PC-3 (cell line): ENCODE measurements at places on chromosomes 6 and 20.
A peak's percentile ranks its signal among the peaks of the same experiment; 100 is the strongest.

GRCh38 chr6:126716032-126716431 lies 376.1 kb downstream of the CENPW start:
- no peak for DNase-seq

GRCh38 chr6:132063204-132063603 lies 112.0 kb upstream of the CCN2 start:
- no peak for DNase-seq

DNA sequence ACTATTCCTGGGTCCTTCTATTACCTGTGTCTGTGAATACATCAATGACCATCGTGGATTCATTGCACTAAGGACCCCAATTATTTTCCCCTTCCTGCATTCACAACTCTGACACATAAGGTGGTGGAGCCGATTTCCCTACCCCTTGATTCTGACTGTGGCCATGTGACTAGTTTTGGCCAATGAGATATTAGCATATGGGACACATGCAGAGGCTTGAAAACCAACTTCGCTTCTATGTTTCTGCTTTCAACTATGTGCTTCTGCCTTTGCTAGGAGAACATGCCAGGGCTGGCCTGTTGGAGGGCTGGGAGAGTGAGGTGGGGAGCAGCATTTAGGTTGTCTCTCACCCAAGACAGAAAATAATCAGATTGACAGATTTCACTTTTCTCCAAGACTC lies 483.1 kb upstream of the JAG1 start:
- DNase-seq, result no peak

- no peak for DNase-seq
Measured at GRCh38 chr6:35650015-35650414, 38.7 kb downstream of the FKBP5 start.

GRCh38 chr6:36224918-36225461 lies 28.4 kb downstream of the BRPF3 start:
- DNase-seq, result peak; percentile 25

- DNase-seq, result no peak
Measured at GRCh38 chr6:129516787-129517186, 193.2 kb downstream of the ARHGAP18 start.

DNA sequence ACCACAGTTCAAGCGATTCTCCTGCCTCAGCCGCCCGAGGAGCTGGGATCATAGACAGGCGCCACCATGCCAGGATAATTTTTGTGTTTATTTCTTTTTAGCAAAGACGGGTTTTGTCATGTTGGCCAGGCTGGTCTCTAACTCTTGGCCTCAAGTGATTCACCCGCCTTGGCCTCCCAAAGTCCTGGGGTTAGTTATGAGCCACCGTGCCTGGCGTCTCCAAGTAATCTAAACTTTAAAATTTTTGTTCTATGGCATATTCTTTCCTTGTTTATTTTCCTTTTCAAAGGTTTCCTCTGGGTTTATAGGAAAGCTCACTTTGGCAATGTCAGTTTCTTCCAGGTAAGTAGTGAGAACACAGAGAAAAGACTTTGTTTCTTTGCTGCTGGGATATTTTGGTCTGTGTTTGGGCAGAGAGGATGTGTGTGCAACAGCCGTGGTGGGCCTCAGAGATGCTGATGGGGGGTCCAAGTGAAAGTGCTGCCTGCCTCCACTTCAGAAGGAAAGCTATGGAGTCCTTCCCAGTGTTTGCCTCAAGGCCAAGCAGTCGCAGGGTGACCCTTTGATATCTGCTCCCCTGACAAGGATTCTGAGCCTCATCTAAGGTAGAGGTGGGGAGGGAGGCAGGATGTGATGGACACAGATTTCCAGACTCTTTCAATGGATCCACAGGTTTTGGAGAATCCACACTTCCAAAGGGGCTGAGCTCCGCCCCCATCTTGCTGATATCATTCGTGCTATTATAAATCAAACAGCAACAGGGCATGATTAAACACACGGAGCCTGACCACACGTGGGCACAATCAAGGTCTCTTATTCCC lies 2.3 kb downstream of the LRP11 start:
- no peak for DNase-seq

DNA sequence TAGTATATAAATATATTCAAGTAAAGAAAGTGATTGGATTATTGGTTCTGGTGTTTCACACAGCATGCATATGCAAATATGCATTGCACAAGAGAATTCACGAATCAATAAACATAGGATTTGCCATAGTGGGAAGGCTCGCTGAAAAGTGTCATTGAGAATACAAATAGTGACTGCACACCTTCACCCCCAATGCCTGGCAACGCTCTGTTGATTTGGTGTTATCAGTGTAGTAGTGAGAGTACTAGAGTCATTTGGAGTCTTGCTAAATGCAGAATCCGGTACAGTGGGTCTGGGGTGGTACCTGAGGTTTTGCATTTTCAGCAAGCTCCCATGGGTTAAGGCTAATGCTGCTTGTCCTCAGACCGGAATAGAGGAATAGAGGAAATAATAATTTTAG lies 49.7 kb upstream of the NAA20 start:
- no peak for DNase-seq

DNA sequence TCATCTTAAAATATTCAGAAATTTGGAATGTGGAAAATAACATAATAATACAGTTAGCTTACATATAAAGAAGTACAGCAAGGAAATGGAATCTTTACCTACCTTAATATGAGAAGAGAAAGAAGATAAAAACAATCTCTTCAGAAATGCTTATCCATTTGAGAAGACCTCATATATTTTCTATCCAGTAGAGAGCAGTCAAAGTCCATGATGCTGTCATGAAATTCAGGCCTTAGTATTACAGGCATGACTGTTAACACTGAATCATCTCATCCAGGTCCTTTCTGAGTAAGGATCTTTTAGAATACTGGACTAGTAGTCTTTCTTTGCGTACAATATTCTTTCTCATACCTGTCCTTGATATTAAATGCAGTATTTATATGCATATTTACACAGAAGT lies 713.4 kb downstream of the CD109 start:
- DNase-seq, result peak; percentile 64

DNA sequence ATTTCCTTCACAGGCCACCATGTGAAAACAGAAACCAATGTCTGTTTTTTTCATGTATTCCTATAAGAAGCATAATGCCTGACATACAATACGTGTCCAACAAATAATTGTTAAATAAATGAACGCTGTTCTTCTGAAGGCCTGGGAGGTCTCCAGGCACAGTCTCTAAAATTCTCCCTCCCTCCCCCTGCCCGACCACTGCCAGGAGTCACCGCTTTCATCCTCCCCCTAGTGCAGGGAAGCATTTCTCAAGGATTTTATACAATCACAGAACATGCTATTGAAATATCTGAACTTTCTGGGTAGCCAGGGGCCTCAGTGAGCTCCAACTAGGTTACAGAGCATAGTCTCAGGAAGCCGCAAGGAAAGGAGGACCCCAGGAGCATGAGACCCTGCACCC lies 95.3 kb downstream of the ZNF217 start:
- no peak for DNase-seq

DNA sequence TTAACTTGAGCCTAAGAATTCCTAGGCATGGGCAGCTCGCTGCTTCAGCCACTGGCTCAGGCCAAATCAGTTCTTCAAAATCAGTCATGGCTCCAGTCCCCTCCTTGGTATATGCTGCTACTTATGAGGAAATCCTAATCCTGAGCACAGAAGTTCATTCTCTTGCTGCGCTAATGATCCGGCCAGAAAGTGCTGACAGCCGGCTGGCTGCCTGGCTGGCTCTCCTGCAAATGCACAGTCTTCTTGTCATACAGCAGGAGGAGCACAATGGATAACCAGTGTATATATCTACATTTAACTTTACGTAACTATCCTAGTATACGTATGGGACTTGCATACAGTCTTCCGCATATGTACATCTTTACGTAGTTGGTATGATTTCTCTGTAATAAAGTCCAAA lies 500.8 kb downstream of the PRKN start:
- DNase-seq, result no peak

GRCh38 chr6:115733426-115733825 lies 327.3 kb downstream of the FRK start:
- DNase-seq, result no peak

DNA sequence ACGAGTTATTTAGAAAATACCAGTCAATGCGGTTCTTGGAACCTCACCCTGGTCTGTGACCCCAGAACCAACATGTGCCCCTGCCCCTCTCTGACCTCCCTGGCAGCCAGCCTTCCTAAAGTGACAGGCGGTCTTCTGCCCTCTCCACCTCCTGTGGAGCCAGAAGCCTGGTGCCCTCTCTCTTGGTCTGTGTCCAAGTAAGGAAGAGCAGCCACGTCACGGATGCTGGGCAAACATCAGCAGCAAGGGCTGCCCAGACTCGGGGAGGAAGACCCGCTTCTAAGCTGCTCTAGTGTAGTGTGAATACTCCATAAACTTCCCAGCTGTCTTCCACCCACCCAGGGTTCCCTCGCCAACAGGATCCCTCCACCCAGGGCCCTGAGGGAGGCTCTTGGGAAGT lies 272.4 kb downstream of the BMP7 start:
- DNase-seq, result no peak

- no peak for DNase-seq
Measured at GRCh38 chr20:13461849-13462458, 176.8 kb downstream of the TASP1 start.

DNA sequence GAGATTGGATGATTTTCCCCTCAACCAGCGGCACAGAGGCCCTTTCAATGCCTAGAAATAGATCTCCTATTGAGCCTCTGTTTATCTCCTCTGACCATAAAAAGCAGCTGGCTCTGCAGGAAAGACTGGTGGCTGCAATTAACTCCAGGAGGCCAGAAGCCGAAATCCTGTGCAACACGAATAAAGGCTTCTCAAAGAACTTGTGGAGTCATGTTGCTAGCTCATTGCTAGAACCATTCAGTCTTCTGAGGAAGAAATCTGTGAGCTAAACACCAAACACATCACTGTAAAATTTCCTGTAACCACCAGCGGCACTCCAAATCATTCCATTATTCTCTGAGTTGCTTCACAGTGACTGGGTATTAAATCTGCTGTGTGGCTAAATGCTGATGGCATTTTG lies 49.1 kb upstream of the TPD52L1 start:
- no peak for DNase-seq

GRCh38 chr20:3748073-3748472 lies 15.6 kb downstream of the HSPA12B start:
- no peak for DNase-seq

- DNase-seq, result no peak
Measured at GRCh38 chr6:158358450-158359077, 46.3 kb downstream of the TULP4 start.

- DNase-seq, result no peak
Measured at GRCh38 chr20:14568701-14569100, 231.3 kb upstream of the FLRT3 start.

GRCh38 chr6:17012421-17013225 lies 89.2 kb upstream of the STMND1 start:
- DNase-seq, result peak; percentile 15

- peak; percentile 85 for DNase-seq
Measured at GRCh38 chr20:51193066-51193772, 170.3 kb upstream of the KCNG1 start.

DNA sequence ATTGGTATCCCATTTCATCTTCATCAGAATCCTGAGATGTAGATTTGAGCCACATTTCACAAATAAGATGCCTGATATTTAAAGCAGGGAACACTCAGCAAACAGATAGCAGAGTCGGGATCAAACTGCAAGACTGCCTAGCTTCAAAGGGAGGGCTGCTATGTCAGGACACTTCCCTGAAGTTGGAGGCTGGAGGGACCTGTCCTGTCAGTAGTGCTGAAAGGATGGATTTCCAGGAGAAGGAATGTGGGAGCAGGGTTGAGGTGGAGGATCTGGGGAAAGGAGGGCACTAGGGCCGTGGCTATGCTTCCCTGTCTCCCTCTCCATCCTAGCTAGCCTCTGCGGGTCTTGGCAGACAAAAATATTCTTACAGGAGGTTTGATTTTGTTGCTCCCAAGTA lies 32.2 kb downstream of the COX4I2 start:
- DNase-seq, result no peak

DNA sequence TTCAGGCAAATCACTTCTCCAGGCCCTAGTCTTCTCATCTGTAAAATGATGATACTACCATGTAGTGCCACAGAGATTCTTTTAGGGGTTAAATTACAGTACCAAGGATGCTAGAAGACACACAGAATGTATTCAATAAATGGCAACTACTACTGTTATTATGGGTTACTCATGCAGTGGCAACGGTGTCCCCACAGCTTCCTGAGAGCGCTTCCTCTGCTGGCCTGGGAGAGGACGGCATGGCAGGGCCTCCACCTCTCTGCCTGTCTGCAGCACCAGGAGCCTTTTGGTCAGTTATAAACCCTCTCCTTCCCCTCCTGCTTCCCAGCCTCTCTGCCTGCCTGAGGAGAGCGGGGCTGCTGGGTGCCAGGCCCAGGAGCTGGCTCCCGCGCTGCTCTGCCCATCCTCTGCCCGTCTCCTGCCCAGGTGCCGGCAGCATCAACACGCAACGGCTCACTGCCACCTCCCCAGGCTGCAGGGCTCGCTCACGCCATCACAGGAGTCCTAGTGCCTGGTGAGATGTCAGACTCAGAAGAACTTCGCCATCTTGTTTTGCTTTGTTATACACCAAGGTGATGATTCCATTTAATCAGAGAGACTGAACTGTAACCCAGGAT lies 170.6 kb downstream of the FOXC1 start:
- no peak for DNase-seq

DNA sequence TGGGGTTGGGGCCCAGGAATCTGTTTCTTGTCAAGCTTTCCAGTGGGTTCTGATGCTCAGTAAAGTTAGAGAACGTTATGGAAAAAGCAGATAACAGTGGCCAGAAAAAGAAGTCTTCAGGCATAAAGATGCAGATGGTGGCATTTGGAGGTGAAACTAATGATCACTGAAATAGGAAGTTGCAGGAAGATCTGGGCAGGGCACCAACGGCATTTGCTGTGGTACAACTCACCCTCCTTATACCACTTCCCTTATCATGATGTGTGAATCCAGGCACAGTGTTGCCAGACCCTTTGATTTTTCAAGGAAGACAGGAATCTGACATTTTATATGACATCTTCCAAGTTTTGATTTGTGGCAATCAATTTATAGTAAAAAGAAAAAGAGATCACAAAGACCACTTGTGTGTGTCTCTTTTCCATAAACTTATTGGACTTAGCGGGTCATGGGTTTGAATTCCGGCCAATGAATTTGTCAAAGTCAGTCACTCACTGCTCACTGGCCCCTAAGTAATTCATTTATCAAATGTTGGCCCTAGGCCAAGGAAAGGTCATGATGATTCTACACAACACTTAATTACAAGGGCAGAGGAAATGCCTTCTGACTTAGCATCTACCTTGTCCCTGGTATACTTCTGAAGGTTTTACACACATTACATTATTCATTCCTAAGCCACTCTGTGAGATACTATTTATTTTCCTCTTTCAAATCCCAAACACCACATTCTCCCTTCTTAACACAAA lies 37.6 kb downstream of the LAMP5 start:
- peak; percentile 24 for DNase-seq

DNA sequence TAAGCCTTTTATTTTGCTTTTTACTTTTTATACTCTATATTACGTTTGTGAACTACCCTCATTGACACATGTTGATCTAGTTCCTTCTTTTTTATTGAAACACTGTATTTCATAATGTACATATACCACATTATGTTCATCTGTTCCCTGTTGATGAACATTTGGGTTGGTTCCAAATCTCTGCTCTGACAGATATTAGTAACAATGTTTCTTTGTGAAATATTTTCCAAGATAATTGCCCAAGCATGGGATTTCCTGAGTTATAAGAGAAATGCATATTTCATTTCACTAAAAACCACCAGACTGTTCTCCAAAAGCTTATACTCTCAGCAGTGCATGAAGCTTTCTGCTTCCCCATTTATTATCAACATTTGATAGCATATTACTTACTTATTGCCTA lies 44.2 kb upstream of the TNFRSF21 start:
- no peak for DNase-seq

- no peak for DNase-seq
Measured at GRCh38 chr20:50628332-50628731, 63.0 kb downstream of the RIPOR3 start.
